ENCODE measurements at places on chromosomes 13 and 19.

DNA sequence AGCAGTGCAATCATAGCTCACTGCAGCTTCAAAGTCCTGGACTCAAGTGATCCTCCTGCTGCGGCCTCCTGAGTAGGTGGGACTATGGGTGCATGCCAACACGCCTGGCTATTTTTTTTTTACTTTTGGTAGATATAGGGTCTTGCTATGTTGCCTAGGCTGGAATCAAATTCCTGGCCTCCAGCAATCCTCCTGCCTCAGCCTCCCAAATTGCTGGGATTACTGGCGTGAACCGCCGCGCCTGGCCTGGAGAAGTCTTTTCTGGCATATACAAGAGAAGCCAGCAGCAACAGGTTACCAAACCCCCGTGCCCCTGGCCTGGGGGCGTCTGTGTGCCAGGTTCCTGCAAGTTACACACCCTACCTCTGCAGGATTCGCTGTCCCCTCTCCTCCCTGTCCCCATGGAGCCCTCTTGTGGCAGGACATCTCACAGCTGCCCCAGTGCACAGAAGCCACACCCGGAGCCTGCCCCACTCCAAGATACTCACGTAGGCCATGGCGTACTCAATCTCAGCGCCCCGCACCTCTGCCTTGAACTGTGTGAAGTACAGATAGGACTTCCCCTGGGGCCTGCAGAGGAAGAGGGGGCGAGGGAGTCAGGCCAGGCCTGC is 9.9 kb downstream of the MYDGF start:
- no peak for DNase-seq

- no peak for DNase-seq
Observed at GRCh38 chr19:44931541-44931940, 10.5 kb upstream of the APOC4 start.

DNA sequence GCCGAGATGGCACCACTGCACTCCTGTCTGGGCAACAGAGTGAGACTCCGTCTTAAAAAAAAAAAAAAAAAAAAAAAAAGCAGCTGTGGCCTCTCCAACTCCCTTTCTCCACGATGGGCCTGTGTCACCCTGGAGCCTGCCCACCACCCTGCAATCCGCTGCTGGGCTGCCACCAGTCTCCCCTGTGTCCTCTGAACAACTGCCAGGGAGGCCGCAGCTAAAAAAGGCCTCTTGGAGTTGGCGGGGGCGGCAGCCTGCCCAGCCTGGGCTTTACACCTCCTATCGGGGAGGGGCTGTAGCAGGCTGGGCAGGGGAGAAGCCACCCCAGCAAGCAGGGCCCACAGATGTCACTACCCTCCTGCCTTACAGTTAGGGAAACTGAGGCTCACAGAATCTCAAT is 3.5 kb downstream of the CDC37 start:
- no peak for DNase-seq

DNA sequence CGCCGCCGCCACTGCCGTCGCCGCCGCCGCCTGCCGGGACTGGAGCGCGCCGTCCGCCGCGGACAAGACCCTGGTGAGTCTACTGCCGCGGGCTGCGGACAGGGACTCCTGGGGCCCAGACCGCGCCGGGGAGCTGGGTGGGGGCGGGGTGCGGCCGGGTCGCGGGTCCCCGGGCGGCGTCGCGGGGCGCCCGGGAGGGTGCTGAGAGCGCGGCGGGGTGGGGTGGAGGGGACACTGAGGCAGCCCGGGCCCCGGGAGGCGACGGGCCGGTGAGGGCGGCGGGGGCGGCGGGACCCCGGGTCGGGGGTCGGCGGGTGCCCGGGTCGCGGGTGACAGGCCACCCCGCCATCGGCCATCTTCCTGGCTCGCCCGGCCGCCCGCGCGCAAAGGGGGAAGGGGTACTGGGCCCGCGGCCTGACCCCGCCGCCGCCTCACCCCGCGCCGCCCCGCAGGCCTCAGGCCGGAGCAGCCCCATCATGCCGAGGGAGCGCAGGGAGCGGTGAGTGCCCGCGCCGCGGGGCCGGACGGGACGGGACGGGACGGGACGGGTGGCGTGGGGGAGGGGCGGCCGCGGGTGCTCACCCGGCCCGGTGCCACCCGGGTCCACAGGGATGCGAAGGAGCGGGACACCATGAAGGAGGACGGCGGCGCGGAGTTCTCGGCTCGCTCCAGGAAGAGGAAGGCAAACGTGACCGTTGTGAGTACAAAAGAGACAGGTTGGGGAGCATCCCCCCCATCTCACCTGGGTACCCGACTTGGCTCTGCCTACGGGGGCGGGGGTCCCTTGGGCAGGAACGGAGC is 489 bp downstream of the CCNE1 start:
- no peak for DNase-seq

- no peak for DNase-seq
Observed at GRCh38 chr19:17787274-17787913, 7.5 kb upstream of the B3GNT3 start.

DNA sequence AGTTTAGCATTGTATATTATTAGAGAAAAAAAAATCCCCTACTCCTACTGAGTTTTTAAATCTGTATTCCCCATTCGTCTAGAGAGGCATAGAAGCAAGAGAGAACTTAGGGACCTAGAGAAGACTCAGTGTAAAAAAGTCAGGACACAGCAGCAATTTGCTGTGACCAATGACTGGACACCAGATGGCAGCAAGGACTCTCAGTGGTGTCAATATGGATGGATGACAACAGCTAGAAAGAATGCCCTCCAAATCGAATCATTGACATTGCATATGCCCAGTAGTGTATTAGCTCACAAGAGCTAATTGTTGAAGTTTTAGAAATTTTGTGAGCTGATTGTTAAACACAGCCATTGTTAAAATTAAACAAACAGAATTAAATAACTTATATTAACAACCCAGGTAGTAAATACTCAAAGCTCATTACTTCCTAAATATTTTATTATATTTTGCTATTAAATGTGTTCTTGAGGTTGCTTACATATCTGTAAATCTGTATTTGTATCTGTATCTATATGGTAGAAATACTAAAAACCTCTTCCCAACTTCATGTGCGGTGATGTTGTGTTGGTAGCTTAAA is 43.9 kb downstream of the SIAH3 start:
- peak; percentile 33 for DNase-seq

Data from putamen (tissue), 1 donor.